Astrocyte (in vitro differentiated cells and primary cell): ENCODE measurements at places on chromosomes 16 and 17. TPM values are rescaled to one million over a fixed set of nuclear protein-coding genes. Genes with fewer than 3 reads are reported as not detected.

DNA sequence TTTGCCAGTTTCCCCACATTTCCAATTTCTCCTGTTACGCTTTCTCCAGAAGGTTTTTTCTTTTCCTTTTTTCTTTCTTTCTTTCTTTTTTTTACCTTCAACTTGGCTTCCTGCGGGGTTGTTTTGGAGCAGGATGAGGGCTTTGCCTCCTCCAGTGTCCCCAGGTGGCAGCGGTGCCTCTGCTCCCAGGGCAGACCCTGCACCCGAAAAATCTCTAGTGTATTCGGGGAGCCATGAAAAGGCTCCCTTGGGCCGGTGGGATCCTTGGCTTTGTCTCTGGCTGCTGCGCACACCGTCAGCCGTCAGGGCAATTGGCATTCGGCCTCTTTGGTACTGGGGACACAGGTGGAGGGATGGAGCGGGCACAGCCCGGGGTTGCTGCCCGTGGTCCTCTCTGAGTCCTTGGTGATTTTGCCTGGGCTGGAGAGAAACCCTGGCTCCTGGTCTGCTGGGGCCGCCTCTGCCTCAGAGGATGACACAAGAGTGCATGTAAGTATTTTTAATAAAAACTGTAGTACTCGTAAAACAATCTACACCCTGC, 846 bp downstream of the ITGB3 start:
- peak overlapping the region; percentile 43 for H3K27ac ChIP-seq
- peak overlapping the region; percentile 68 for H3K4me3 ChIP-seq
- H3K36me3 ChIP-seq = no peaks in the 10 kb centered on the region

DNA sequence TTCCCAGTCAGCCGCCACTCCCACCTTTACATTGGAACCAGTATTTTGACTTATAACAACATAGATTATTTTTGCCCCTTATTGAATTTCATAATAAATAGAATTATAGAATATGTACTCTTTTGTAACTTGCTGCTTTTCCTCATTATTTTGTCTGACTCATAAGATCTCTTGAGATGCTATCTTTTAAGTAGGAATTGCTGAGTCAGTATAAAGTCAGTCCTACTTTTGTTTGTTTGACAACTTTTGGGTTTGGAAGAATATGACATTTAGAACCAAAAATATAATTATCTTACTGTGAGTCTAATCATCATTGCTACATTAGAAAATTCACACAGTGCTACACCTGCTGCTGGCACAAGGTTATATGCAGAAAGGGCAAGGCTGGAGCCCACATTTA, 69.7 kb downstream of the STXBP4 start:
- no peak overlapping the region for H3K4me3 ChIP-seq
- DNase-seq = no peak
- no peaks in the 10 kb centered on the region for H3K4me1 ChIP-seq
- H3K27me3 ChIP-seq = no peaks in the 10 kb centered on the region
- H3K36me3 ChIP-seq = no peaks in the 10 kb centered on the region

- peak overlapping the region; percentile 96 for H3K4me3 ChIP-seq
- H3K27ac ChIP-seq = peak overlapping the region; percentile 99
- no peaks in the 10 kb centered on the region for H3K27me3 ChIP-seq
- DNase-seq = peak; percentile 94
- H3K4me1 ChIP-seq = peaks cover 4% of the 10 kb centered on the region
Observed at GRCh38 chr16:75433732-75434413, 570 bp upstream of the CFDP1 start.

DNA sequence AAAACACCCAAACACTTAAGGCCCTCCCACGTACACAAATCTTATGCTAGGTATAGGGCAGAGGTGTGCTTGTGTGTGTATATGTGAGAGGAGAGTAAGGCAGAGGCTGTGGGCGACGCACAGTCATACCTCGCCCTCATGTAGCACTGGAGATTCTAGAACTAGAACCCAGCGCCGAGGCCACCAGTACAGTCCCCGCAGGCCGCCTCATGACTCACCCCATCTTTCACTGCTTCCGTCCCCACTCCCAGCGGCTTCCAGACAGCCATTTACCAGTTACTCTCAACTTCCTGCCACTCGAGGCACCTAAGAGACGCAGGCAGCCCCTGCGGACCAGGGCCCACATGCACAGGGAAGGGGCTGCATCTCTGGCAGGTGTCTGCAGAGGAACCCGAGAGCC, 23.2 kb upstream of the CYTH1 start:
- no peak for DNase-seq
- peaks cover 51% of the 10 kb centered on the region for H3K36me3 ChIP-seq
- no peaks in the 10 kb centered on the region for H3K4me1 ChIP-seq
- H3K27me3 ChIP-seq = no peaks in the 10 kb centered on the region
- no peak overlapping the region for H3K4me3 ChIP-seq

MYH2 gene
- total RNA-seq = 0.02 TPM in 1 of 2 replicates, not detected in the other

EVI2A gene
- 1.1 TPM in 2 replicates for total RNA-seq

ATP5PD gene
- 238 and 239 TPM in 2 replicates for total RNA-seq

LLGL2 gene
- total RNA-seq = 6.9 and 14.8 TPM in 2 replicates

FTO gene
- total RNA-seq = 73.1 and 80.1 TPM in 2 replicates
